ENCODE measurements at places on chromosomes 12 and 14.

- DNase-seq, result no peak
Observed at GRCh38 chr12:52708010-52708409, 4.7 kb upstream of the KRT77 start.

DNA sequence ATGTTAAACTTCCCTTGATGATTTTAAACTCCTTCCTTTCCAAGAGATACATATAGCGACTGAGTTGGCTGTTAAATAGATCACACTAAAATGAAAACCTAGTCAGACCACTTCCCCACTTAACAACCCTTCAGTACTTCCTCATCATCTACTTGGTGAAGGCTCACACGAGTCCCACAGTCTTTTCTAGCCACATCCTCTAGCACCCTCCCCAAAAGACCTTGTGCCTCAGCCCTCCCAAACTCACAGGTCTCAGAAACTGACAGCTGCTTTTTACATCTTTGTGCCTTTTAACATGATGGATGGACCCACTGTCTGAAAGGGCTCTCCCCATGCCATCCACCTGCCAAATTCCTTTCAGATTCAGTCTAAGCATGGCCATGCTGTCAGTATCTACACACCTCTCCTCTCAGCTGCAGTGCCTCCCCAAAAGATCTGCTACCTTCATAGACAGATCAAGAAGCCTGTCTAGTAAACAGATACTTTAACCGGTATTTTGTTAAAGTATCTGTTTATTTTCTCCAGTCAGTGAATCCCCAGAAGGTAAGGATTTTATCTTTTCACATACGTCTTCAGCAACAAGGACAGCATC lies 65.1 kb upstream of the GPHB5 start:
- no peak for DNase-seq

DNA sequence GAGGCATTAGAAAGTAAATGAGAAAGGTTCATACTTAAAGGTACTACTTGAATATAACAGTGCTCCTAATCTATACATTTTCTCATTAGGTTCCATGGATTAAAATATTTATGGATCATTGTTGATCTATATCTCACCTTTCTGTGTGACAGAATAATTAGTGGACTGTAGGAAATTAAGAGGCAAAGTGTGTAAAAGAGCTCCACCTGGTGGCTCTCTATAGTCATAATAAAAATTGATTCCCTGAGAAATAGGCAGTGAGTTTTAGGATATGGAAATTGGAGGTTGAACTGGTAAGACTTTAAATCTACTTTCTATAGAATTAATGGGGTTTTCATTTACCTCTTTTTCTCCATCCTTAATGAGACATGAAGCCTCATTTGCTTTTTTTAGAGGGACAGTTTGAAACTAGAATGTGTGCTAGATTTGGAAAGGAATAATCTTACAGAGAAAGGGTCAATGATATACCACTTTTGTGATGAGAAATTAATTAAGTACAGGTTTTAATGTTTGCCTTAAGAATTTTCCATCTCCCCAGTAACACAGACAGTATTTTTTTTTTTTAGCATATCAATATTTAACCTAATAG lies 11.8 kb upstream of the DERA start:
- DNase-seq, result no peak

DNA sequence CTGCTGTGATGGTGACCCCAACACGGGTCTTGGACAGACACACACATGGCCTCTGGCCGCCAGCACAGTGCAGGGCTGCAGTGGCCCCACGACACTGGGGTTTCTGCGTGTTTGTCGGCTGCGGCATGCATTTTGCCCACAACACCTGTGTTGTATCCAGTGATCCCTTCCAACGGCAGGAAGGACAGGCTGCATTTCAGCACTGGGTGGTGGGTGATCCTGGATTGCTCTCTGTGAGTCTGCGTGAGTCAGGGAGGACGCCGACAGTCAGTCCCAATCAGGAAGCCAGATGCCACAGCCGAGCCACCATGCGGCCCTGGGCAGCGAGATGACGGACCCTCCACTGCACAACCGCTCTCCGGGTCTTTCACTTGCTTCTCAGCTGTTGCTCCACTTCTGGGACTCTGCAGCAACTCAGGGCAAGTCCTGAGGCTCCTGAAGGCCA lies 20.6 kb downstream of the LRTM2 start:
- no peak for DNase-seq

DNA sequence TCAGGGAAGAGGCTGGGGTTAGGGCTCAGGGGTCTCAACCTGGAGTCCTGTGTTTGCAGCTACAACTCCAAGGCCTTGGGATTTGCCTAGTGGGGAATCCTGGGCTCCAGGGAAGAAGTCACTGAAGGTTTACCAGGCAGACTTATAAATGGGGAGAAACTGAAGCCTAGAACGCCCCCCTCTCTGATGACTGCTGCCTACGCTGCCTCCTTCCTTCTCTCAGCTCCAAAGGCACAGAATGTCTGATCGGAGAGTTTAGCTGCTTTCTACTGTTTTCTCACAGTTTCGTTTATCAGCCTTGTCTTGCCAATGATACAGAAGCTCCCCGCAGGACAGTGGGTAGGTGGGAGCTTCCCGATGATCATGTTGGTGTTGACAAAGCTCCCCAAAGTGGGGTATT lies 101.7 kb downstream of the CACNA1C start:
- no peak for DNase-seq

- no peak for DNase-seq
Observed at GRCh38 chr14:91272341-91273272, 28.1 kb upstream of the GPR68 start.

DNA sequence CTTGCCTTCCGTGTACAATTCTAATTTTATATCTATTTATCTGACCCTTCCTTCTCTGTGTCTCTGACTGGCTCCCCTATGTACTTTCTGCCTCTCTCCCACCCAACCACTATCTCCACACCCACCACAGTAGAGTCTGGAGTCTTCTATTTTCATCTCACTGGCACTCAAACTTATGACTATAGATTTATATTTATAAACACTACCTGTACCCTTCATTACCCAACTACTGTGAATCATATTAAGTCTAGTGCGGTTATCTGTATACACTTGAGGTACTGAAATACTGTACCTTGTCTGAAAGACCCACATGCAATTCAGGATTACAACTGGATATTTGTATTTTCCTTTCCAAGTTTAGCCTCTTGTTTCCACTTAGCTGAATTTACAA lies 36.1 kb downstream of the ATP2B1 start:
- no peak for DNase-seq

GRCh38 chr12:29148596-29148910 lies 525 bp upstream of the FAR2 start:
- DNase-seq, result no peak

DNA sequence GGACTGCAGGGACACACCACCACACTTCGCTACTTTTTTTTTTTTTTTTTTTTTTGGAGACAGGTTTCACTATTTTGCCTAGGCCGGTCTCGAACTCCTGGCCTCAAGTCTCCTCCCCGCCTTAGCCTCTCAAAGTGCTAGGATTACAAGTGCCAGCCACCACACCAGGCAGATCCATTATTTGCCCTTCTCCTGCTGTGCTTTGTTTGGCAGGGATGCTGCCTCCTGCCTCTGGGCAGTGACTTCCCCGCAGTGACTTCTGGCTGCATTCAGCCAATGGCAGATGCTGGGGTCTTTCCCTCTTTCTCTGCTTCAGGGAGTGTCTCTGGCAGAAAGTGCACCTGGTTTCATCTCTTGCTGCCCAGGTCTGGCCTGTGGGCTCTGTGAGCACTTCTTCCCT lies 6.7 kb upstream of the MORN3 start:
- no peak for DNase-seq

- no peak for DNase-seq
Observed at GRCh38 chr14:80621701-80622100, 319.8 kb downstream of the CEP128 start.

GRCh38 chr14:21867541-21867940 lies 193.9 kb upstream of the OR4E1 start:
- DNase-seq, result no peak

- no peak for DNase-seq
Observed at GRCh38 chr14:43665570-43666267, 841.4 kb downstream of the FSCB start.

GRCh38 chr12:11961686-11962085 lies 109.1 kb upstream of the BCL2L14 start:
- DNase-seq, result no peak

- no peak for DNase-seq
Observed at GRCh38 chr12:123289911-123290310, 18.3 kb upstream of the CDK2AP1 start.

- no peak for DNase-seq
Observed at GRCh38 chr14:90815822-90816662, at the start of gene TTC7B. TSS of gene TTC7B (minus strand) at chr14:90816430. CDS start at chr14:90816295, 135 bp downstream.

DNA sequence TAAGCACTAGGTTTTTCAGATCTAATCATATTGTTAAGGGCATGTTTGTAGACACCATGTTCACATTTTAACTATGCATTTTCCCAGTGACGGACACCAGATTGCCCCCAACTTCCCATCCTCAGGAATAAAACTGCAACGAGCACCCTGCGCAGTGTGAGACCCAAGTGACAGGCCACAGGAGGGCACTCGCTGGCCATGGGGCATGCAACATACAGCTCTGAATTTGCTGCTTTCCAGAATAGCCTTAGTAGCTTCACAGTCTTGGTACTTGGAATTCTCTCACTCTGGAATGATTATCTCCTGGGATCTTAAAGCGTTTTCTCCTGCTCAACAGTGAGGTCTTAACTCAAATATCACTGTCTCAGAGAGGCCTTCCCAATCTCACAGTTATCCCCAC lies 972 bp upstream of the DDX47 start:
- no peak for DNase-seq

- DNase-seq, result no peak
Observed at GRCh38 chr12:58424735-58425392, 483.5 kb downstream of the ATP23 start.

DNA sequence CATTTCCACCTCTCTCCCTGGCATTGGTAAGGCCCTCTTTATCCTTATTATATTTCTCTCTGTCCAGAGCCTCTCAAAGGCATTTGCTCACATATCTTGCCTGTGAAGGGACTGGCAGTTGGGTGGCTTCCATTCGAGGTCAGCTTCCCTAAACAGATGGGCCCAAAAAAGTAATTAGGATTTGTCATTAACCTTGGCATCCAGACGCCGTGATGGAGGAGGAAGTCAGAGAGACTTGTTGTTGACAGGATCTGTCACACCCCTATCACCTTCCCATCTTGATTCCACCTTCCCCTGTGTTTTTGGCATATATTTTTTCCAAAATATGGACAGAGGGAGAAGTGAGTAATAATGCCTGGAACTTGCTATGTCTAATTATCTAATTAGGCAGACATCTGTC lies 54.0 kb upstream of the OAS1 start:
- no peak for DNase-seq

DNA sequence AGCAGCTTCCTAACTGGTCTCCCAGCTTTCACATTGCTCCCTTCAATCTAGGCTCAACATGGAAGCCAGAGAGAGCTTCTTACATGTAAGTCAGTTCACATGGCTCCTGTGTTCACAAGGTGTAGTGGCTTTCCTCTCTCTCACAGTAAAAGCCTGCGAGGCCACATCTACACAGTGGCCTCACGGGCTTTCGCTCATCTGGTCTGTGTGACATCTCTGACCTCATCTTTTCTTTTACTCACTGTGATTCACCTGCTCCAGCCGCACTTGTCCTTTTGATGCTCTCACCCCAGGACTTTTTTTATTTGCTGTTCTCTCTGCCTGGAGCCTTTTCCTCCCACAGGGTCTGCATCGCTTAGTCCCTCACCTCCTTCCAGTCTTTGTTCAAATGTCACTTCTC lies 122.1 kb downstream of the SLC5A8 start:
- no peak for DNase-seq

GRCh38 chr12:82904219-82904790 lies 217.6 kb downstream of the TMTC2 start:
- DNase-seq, result no peak

GRCh38 chr12:3681595-3682061 lies 71.3 kb downstream of the CRACR2A start:
- DNase-seq, result no peak

DNA sequence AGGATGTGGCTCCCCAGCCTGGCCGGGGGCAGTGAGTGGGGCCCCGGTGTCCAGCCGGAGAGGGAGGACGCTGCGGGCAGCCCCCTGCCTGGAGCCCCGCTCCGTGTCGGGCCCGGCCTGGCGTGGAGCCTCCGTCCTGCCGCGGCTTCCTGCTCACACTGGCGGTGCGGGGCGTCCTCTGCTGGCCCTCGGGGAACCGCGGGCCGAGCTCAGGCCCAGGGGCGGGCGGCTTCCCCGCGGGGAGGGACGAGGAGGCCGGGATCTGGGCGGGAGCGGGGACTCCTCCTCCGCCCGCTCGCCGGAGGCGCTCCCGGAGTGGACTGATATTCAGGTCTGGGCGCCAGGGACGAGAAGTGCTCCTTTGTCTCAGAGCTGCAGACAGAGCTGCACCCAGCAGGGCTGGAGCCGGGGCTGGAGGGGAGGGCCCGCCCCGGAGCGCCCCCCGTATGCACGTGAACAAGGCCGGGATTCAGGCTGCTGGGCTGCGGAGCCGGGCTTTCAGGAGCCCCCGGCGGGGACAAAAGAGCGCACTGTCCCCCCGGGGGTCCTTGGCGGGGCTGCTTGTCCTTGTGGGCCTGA lies 2.2 kb downstream of the MMP17 start:
- no peak for DNase-seq

DNA sequence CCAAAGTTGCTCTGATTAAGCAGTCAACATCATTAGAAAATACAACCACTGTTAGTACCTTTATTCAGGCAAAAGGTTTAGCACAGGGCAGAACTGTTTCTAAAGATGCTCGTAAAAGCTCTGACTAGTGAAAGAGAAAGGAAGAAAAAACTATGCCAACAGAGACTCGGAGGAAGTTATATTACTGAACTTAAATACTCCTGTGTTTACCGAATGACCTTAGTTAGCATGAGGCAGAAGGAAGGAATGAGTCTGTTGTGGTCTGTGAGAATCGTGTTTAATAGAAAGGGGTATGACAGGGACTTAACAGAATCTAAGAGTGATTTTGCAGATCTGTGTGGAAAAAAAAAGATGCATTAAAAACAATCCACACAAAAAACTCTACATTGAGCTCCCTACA lies 84.1 kb upstream of the OVCH1 start:
- DNase-seq, result no peak

- DNase-seq, result no peak
Observed at GRCh38 chr12:18421867-18422266, 160.5 kb downstream of the PIK3C2G start.

DNA sequence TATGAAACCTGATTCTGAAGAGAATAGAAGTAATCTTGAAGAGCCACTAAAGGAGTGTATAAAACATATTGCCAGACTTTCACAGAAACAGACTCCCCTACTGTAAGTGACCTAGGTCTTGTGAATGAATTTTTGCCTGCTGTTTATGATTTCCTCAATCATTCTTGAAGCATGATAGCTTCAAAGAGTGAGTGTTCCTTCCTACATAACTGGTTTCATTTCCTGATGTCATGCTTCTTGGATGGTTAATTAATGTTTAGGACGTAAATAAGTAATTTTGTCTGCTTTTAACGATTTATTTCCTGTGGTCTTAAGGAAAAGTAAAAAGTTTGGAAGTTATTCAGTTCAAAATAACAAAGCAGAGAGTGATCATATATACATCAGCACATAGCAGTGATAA lies 129.8 kb downstream of the PIK3C2G start:
- no peak for DNase-seq

GRCh38 chr12:58086006-58086405 lies 144.6 kb downstream of the ATP23 start:
- no peak for DNase-seq

GRCh38 chr14:92441751-92442504 lies 71.7 kb upstream of the RIN3 start:
- no peak for DNase-seq

GRCh38 chr14:23941230-23941629 lies 12.3 kb upstream of the DHRS4 start:
- no peak for DNase-seq

GRCh38 chr12:89589753-89590152 lies 63.9 kb upstream of the POC1B start:
- no peak for DNase-seq
